ENCODE measurements at places on chromosomes 12 and 14. TPM values are rescaled to one million over a fixed set of nuclear protein-coding genes. Genes with fewer than 3 reads are reported as not detected.

TAS2R13 gene
- 7.2 TPM for total RNA-seq

PELI2 gene
- 15.2 TPM for total RNA-seq

DCD gene
- total RNA-seq = not detected

GDF3 gene
- total RNA-seq = not detected

IQSEC3 gene
- total RNA-seq = 0.76 TPM

CCDC60 gene
- 1.6 TPM for total RNA-seq

MED13L gene
- 127 TPM for total RNA-seq

LDHB gene
- 24.0 TPM for total RNA-seq

SMIM41 gene
- total RNA-seq = not detected
